ENCODE measurements at places on chromosomes 3 and 15. TPM values are rescaled to one million over a fixed set of nuclear protein-coding genes. Genes with fewer than 3 reads are reported as not detected.

FAM174B gene
- 21.0 TPM for polyA plus RNA-seq

PDE8A gene
- 25.4 TPM for polyA plus RNA-seq

GOLGA6D gene
- 0.25 TPM for polyA plus RNA-seq

DNA sequence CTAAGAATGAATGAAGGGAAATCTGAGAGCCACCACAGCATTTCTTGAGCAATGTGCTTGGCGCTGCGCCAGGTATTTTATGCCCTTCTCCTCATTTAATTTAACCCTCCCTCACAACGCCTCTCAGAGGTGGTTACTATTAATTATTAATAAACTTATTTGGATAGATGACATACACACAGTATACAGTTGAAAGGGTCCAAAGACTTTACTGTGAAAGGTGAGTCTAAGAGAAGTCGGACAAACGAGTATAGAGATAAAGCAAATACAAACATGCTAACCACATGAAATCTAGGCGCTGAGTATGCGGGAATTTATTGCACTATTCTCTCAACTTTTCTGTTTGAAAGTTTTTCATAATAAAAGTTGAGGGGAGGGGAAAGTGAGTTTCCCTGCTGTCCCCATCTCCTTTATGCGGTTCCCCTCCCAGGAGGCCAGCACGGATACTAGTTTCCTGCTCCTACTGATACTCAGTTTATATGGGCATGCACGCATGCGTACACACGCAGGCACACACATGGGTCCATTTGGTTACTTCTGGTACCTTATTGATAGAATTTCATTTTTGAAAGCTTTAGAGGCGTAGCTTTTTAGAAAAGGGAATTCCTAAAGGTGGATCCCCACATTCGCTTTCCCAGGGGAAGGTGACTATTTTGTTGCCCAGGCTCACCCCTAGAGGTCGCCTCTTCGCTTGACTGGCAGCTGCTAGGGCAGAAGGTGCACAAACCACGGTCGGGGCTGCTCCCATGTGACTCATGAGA lies 28.5 kb upstream of the KCTD6 start:
- peak; percentile 26 for DNase-seq

- DNase-seq, result no peak
Measured at GRCh38 chr15:47326410-47327333, 390.6 kb upstream of the SEMA6D start.

DNA sequence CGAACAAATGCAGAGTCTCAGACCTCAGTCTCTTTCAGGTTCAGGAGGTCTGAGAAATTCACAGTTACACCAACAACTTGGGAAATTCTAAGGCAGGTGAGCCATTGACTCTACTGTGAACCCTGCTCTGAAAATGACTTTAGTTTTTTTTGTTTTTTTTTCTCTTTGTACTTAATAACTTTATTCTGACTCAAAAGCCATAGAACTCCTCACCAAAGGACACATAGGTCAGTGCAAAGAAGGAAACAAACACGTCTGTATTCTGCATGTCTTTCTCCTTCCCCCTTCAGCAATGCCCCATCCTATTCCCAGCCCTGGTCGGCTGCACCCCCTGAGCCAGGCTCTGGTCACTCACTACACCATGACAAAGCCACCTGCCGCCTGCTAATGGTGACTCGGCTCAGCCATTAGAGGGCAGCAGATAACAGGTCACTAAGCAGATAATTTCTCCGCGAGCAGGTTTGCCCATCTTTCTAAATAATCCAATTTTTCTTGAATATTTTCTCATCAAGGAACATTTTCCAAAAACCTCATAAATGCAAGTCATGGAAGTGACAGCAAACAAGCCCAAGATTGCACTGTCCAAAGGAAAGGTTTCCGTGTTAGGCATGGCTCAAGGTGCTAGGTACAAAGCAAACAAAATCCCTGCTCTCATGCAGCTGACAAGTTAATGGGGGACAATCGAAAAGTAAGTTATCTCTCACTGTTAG lies 37.7 kb downstream of the TM4SF4 start:
- peak; percentile 62 for DNase-seq

GRCh38 chr3:128074851-128075521 lies 22.7 kb downstream of the SEC61A1 start:
- DNase-seq, result no peak

Data from hindlimb muscle (tissue), 1 donor.